DMS79 treated with DMSO at 0.1 percent for 48 hours (cell line): ENCODE measurements at places on chromosomes 5 and 9.
A peak's percentile ranks its signal among the peaks of the same experiment; 100 is the strongest.

- no peak for DNase-seq
Observed at GRCh38 chr9:134461426-134461982, 135.2 kb downstream of the RXRA start.

DNA sequence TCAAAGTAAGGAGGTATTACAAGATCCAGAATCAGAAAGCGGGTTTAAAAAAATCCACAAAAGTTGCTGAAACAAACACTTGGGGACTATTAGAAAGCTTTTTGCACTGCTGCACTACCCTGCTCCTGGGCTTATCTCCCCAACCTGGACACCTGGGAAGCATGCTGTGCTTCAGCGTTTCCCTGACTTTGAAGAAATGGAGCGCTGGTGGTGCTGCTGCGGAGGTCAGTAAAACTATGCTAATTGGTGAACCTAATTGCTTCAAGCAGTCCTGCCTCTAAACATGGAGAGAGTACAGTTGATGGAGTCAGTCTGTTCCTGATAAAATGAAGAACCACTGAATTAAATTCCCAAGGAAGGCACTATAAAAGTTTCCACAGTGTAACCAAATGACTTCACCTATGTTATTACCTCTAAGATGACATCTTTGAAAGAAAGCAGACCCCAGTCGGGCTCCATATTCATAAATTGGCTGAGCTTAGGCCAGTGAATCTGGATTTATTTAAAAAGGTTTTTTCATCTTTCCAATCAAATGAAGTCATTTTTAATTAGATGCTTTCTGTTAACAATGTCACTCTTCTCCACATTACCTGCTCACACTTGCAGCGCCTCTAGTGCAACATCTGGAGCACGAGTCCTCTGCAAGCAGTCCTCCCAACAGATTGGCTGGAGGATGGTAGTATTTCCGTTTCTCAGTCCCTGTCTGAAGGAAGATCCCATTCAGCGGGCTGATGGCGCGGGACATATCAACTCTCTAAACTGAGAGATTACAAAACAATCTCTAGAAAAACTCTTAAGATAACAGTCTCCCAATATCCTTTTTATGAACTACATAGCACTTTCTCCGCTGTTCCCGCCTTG, 11.5 kb downstream of the NR2F1-AS1 start:
- no peak for DNase-seq

GRCh38 chr9:69627281-69627680, 44.9 kb downstream of the APBA1 start:
- no peak for DNase-seq

- no peak for DNase-seq
Observed at GRCh38 chr5:157963244-157963643, 104.3 kb upstream of the CLINT1 start.

- DNase-seq, result no peak
Observed at GRCh38 chr9:4559261-4560182, 69.3 kb downstream of the SLC1A1 start.

GRCh38 chr5:113678924-113679575, 165.6 kb downstream of the YTHDC2 start:
- DNase-seq, result no peak

DNA sequence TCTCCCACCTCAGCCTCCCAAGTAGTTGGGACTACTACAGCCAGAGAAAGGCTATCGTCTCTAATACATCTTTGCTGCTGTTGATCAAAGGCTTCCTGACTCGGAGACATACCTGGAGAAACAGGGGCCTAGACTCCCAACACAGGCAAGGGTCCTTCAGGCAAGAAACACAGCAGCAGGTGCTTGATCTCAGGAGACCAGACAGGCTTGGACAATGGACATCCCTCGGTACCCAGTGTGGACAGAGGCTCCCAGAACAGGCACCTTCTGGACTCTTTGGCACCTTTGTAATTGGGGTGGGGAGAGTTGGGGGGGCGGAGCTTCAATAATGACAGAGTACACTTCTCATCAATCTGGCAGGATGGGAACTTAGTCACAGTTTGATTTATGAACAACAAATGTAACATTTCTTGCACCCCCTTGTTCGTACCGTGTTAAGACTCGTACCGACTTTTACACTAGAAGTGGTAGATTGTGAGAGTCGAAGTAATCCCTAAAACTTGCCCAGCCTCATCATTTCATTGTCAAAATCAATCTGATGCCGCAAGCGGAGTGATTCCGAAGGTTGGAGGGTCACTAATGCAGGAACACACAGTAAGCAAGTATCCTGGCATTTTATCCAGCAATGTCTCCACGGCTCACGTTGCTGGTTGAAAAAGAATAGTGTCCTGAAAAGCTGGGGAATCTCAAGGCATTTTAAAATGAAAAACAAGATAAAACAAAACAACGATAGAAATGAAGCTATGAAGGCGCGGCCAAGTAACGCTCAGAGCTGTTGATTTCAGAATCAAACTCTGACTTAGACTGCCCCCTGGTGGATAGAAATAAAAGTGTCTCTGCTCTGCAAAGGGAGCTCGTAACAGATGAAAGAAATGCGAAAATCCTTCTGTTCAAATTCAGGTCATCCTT, 46.4 kb upstream of the STK32A start:
- DNase-seq, result peak; percentile 50

GRCh38 chr9:79889369-79889768, 317.6 kb downstream of the TLE4 start:
- no peak for DNase-seq

DNA sequence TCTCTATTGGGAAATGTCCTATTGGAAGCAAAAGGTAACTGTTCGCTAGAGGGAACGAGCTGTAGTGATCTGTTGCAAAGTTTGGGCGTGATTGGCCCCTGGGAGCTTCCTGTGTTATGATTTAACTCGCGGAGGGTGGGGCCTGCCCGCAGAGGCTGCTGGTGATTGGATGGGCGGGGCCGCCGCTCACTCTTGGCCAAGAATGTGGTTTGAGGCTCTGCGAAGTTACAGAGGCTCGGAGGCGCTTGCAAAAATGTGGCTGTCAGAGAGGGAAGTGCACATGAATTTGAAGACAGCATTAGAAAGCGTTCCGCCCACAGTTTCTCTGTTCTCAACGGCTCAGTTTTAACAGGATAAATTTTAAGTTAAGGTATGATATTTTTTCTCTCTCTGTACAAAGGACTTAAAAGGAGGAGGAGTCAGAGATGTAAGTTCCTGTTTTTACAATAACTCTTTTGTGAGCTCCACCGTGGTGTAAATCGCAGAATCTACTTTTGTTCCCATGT, 46.9 kb downstream of the CNTRL start:
- peak; percentile 90 for DNase-seq

DNA sequence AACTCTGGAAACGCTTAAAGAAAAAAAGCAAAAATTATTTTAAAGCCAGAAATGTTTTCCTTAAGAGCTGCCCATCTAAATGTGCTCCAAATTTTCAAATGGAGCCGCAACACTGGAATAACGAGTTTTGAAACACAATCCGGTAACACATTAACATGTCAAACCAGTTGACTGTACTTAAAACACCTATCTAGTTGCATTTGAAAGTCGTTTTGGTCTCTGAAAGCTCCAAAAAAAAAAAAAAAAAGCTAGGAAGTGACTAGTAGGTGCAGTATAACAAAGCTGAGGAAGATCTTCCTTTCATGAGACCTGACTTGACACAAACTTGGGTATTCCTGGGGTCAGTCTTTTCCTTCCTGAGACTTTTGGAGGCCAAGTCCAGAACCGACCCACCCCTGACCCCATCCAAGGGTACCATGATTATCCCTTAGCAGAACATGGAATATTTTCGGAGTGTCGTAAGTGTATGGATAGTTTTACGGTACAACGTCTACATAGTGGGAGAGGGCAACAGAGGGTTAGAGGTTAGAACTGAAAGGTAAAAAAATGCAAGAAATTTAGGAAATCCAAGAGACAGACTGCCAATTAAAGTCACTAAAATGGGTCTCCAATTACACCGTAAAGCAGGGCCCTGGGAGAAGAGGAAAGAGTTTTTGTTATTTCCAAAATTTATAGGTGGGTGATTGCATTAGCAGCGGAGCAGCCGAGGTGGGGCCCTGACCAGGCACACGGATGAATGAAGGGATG, 812 bp downstream of the CETN3 start:
- peak; percentile 28 for DNase-seq

- no peak for DNase-seq
Observed at GRCh38 chr9:38414040-38414723, 10.1 kb downstream of the IGFBPL1 start.

DNA sequence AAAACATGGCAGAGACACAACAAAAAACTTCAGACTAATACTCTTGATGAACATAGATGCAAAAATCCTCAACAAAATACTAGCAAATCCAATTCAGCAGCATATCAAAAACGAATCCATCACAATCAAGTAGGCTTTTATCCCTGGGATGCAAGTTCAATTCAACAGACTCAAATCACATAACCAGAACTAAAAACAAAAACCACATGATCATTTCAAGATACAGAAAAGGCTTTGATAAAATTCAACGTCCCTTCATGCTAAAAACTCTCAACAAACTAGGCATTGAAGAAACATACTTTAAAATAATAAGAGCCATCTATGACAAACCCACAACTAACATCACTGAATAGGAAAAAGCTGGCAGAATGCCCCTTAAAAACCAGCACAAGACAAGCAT, 93.6 kb downstream of the TUSC1 start:
- no peak for DNase-seq

DNA sequence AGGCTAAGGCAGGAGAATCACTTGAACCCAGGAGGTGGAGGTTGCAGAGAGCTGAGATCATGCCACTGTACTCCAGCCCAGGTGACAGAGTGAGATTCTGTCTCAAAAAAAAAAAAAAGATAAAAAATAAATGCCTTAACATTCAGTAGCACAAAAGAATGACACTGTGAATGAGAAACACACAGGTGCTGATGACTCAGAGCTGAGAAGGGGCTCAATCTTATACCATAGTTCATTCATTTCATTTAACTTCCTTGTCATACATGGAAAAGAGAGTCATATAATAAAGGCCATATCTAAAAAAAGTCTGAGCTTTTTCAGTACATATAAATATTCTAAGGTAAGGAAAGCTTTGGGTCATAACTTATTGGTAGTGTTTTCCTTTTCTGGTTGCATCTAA, 40.6 kb downstream of the WWC1 start:
- no peak for DNase-seq

DNA sequence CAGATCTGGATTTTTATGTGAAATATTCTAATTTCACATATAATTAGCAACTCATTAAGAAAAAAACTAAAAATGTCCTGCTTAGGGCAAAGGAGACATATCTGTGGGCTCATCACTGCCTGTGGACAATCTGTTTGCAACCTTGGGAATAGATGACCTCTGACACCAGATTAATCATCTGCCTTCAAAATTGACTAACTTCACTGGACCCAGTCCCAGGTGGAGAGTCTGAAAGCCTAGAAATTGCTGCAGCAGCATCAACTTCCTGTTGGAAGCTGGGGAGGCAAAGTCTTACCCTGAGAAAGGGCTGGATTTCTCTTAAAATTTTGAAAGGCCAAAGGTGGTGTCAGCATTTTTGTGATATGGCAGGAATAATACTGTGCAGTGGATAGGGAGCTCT, 76.3 kb upstream of the TNC start:
- no peak for DNase-seq

- no peak for DNase-seq
Observed at GRCh38 chr9:85742597-85742936, 813 bp upstream of the AGTPBP1 start.

DNA sequence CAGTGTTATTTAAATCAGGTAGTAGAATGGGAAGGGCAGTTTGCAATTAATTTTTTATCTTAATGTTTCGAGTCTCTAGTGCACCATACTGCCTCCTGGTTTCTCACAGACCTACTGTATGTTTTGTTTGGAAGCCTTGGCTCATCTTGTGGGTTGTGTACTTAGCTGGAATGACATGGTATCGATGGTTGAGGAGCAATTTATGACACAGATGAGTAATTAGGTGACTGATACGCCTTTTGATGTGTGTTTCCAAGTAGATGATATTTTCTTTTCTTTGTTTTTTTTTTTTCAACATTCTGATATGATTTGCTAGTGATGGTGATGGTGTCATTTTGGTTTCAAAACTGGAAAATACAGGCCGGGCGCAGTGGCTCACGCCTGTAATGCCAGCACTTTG, 16.1 kb downstream of the BASP1 start:
- no peak for DNase-seq

GRCh38 chr9:34623374-34624235, 3.3 kb upstream of the DCTN3 start:
- DNase-seq, result no peak

- DNase-seq, result no peak
Observed at GRCh38 chr9:87271696-87272477, 225.8 kb upstream of the DAPK1 start.

DNA sequence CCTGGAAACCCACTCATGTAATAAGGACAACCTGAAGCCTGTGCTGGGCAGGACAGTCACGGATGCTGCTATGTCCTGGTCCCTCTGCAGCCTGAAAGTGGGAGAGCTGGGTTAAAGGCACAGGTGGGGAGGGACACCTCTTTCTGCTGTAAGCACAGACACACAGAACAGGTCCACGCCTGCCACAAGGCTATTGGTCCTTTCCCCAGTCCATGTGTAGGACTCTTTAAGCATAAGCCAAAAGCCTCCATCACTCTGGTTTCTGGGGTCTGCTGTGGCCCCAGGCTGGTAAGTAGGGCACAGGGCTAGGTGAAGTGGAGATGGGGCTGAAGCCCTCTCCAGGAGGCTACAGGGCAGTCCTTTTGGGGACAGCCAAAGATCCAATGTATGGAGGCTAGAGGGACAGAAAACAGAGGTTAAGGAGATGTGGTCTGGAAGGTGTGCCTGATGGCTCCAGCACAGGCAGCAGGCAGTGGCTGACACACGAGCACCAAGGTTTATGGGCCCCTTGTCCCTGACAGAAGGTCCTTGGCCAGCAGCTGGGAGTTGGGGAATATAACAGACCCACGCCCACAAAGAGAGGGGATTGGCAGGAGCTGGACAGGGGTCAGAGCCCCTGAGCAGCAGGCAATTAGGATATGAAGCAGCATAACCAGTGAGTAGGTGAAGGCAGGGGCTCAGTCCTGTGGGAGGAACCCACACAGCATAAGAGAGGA, 203.6 kb upstream of the MVB12B start:
- DNase-seq, result no peak

DNA sequence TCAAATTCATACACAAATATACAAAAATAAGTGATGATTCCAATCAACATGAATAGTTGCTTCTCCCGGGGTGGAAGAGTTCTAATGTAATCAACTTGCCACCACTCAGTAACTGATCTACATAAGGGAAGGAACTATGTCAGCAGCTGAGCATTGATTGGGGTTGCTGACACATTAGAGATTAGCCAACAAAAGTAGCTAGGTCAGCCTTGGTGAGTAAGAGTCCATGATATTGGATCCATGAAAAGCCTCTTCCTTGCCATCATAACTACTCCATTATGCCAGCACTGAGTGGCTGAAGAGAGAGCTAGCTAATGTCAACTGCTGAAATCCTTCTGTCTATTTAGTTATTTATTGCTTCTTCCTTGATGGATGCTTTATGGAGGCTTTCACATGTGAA, 309.8 kb downstream of the NFIB start:
- DNase-seq, result no peak

- no peak for DNase-seq
Observed at GRCh38 chr5:173158366-173158765, 14.0 kb downstream of the BNIP1 start.

GRCh38 chr5:139443831-139444453, 4.6 kb upstream of the DNAJC18 start:
- no peak for DNase-seq

GRCh38 chr5:136058039-136058971, 29.5 kb downstream of the TGFBI start:
- no peak for DNase-seq

GRCh38 chr5:38424148-38425060, 132.0 kb downstream of the LIFR start:
- no peak for DNase-seq
